ENCODE measurements at places on chromosomes 12 and 14.
A peak's percentile ranks its signal among the peaks of the same experiment; 100 is the strongest.

DNA sequence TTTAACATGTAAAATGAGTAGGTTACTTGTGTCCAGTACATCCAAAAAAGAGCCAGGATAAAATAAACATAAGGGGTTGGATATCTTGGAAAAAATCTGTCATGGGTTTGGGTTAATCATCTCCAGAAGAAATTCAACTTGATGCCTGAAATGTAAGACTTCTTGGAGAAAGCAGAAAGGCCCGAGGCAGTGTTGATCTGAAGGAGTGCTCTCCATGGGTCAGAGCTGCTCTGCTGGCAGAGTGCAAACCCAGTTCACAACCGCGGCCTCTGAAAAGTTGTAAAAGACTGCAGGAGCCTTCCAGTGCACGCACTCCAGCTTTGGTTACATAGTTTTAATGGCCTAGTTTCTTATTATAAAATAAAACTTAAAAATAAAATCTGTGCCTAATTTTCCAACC, 97.3 kb upstream of the ALX1 start:
- no peak for DNase-seq

DNA sequence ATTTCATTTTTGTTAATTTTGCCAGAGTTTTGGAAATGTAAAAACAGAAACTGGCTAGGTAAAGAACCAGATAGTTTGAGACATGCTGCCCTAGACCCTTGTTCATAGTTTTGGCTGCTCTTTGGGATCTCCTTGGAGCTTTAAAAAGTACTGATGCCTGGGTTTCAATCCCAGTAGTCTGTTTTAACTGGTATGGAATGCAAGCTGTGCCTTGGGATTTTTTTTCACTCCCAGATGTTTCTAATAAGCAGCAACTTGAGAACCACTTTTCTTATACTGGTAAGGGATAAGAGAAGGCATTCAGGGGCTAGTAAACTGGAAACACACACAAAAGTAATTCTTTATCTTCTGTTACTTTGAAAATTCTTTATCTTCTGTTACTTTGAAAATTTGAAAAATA, 18.8 kb downstream of the SLC35F4 start:
- DNase-seq, result no peak

DNA sequence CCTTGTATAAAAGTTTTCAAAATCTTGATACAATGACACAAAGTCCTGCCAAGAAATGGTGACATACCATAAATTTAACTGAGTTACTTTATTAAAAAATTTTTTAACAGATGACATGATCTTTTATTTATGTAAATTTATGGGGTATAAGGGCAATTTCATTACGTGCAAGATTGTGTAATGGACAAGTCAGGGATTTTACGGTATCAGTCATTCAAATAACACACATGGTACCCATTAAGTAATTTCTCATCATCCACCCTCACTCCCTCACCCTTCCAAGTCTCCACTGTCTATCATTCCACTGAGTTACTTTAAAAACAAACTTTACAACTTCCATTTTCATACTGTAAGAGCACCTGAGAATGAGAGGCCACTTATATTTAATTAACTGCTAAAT, 37.4 kb downstream of the SPTLC2 start:
- DNase-seq, result no peak

- DNase-seq, result no peak
These were observed 1.9 kb downstream of the GAPDH start for GRCh38 chr12:6535960-6536847.

DNA sequence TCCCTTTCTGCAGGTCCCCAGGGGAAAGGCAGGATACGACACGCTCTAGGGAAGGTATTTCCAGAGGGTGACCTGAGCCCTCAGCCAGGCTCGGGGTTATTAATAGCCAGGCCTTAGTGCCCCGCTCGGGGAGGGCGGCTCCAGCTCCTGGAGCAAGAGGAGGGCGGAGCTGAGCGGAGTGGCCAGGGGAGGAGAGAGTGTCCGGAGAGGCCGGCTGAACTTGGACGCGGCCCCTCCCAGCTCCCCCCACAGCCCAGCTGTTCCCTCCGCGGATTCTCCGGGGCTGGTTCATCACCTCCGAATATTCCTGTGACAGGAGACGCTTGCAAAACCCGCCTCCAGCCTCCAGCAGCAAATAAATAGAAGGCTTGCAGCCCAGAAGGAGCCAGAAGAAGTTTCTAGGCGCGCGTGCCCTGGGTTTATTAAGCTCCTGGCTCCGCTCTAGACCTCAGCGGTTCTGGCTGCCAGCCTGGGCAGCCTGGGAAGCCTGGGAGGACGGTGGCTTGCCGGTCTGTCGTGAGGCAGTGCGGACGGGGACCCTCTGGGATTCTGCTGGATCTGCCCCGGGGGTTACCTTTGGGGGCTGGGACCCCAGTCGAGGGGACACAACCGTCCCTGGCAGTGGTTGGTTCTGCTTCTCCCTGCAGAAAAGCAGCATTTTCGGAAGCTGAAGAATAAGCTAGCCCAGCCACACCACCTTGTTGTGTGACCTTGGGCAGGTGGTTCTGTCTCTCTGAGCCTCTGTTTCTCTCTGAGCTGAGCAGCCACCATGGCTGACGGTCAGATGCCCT, at the start of gene HSPB8:
TSS of gene HSPB8 (plus strand) at position 388 of the 791 bp plus-strand sequence. CDS start at position 770, 382 bp downstream.
- no peak for DNase-seq

DNA sequence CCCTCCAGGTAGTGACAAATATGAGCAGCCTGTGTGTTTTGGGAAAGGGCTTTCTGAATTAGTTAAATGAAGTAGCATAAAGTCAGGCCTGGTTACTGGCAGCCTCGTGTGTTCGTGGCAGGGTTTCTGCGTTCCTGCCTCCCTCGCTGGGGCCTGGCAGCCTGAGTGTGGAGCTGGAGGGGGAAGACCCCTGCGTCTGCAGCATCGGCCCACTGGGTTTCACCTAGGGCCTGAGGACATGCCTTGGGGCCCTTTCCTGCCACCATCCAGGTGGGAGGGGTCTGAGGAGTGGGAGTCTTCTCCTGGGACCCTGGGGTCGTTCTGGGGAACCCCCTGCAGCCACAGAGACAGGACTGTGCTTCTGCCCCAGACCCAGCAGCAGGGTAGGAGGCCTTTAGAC, 20.4 kb upstream of the AMN start:
- no peak for DNase-seq

GRCh38 chr12:116656306-116656705, 81.6 kb downstream of the SPRING1 start:
- DNase-seq, result no peak

DNA sequence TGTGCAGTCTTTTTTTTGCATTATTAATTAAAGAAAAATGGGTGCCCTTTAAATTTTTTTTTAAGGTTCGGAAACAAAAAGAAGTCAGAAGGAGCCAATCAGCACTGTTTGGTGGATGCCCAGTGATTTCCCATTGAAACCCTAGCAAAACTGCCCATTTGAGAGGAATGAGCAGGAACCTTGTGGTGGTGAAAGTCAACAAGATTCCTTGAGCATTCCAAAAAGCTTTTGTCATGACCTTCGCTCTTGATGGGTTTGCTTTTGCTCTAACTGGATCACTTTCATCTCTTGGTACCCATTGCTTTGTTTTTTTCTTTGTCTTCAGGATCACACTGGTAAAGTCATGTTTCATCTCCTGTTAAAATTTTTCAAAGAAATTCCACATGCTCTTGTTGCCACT, 54.1 kb downstream of the ADIPOR2 start:
- peak; percentile 18 for DNase-seq

- no peak for DNase-seq
These were observed 1.2 kb upstream of the RIMKLB start for GRCh38 chr12:8696442-8697090.

- no peak for DNase-seq
These were observed 14.9 kb upstream of the FIGNL2 start for GRCh38 chr12:51863363-51863932.

DNA sequence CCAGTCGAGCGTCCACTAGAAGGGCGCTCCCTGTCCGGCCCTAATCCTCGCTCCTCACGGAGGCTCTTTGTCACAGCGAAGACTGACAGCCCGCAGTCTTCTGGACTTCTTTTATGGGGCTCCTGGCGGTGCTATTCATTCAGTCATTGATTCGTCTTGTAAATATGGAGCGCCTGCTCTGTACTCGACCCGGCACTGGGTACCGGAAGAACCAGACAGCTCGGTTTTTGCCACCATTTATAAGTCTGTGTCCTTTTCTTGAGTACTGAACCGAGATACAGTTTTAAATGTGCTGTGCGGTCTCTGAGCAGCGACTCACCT, 570 bp downstream of the DMAC2L start:
- DNase-seq, result no peak

- no peak for DNase-seq
These were observed 78.7 kb downstream of the PRORP start for GRCh38 chr14:35201066-35201465.

DNA sequence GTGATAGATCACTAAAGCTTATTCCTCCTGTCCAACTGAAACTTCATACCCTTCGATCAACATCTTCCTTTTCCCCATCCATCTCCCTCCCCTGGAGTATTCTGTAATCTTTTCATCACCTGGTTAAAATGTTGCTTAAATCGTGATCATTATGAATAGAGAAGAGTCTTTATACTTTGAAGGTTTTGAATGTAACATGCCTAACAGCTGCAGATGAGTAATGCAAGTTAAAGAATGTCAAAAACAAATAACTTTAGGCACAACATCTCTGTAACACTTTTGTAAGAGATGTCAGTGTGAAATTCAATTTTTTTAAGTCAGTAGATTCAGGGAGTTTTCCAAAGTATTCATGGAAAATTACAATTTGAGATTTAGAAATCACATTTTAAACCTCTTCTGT, 25.0 kb downstream of the RXYLT1 start:
- no peak for DNase-seq

- DNase-seq, result no peak
These were observed 737.7 kb downstream of the DIO2 start for GRCh38 chr14:79473651-79474050.

GRCh38 chr14:80979951-80980350, 24.5 kb downstream of the TSHR start:
- no peak for DNase-seq

DNA sequence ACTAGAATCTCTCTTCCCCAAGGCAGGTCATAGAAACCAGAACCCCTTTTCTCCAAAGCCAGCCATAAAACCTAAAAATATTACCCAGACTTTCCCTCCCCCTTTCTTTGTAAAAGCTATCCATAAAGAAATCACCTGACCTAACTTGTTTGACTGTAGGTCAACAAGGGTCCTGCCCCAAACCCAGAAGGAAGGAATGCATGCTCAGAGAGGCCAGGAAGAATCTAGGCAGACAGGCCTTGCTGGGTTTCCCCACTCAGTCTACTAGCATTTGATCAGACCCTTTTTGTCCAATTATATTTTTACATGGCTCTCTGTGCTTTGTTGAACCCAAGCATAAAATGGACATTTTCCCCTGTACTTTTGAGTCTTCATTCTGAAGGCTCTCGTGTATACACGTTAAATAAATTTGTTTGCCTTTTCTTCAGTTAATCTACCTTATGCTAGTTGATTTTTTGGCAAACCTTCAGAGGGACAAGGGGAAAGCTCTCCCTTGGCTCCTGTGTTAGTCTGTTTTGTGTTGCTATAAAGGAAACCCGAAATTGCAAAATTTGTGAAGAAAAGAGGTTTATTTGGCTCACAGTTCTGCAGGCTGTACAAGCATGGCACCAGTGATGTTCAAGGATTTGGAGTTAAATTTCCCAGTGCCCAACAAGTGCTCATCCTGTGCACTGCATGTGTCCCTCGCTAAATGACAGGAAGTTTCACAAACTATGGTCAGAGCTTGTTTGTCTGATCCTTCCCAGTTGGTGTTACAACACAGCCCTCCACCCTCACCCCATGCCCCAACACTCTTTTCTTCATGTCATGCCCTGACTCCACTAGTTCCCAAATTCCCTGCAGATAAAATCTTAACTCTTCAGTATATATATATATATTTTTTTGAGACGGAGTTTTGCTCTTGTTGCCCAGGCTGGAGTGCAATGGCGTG, 14.2 kb upstream of the RASSF3 start:
- no peak for DNase-seq

DNA sequence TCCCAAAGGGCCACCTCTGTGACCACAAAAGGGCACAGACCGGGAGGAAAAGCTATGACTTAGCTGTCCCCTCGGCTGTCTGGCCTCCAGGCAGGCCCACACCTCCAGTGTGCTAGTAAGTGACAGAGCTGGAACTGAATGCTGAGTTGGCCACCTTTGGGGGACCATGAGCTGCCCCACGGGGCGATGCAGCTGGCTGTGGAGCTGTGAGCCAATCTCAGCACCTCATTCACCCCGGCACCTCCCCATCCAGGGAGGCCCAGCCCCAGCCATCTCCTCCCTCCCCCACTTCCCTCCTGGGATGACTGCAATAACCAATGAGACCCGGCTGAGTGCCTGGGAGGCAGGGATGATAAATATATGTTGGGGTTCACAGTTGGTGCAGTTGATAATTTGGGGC, 12.2 kb upstream of the TESC start:
- DNase-seq, result no peak

GRCh38 chr12:54215989-54216796, 27.4 kb upstream of the SMUG1 start:
- no peak for DNase-seq

DNA sequence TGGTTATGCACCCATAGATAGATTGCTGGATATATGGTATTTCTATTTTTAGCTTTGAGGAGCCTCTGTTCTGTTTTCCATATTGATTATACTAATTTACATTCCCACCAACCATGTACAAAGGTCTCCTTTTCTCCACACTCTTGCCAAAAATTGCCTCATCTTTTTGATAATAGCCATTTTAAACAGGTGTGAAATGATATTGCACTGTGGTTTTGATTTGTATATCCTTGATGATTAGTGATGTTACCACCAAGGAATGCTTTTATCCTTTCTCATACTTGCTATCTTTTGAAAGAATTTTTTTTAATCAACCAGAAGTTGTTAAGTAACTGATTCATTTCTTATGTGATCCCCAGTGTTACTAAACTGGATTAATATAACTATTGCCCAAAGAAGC, 60.0 kb downstream of the BBS10 start:
- DNase-seq, result no peak

DNA sequence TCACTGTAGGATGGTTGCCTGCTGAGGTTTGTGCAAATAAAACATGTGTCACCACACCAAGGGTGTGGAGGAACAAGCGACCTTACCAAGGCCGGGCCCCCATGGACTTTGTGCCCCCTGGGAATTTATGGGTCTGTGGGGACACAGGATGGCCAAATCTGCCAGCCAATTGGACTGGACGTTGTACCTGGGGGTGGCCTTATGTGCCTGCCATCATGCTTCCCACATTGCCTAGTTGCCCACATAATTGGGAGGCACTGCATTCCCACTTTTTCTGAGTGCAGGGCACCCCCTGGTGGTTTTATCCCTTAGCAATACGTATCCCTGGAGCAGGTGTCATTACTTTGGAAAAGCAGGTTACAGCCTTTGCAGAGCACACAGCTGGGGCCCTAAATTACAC, 92.6 kb upstream of the TMPO start:
- DNase-seq, result no peak

DNA sequence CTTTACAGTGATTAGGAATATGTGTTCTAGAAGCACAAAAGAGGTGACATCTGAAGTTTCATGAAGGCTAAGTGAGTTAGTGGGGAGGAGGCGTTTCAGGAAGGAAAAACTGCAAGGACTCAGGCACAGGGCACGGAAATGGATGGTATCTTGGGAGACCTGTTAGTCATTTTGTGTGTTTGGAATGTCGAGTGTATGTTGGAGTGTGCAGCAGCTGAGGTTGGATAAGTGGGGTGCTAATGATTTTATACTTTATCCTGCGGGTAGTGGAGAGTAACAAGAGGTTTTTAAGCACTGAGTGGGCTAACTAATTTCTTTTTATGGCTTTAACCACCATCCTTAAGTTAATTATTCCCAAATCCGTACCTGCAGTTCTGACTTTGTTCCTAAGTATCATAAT, 571.5 kb upstream of the FBXO33 start:
- no peak for DNase-seq

All from iPS DF 6.9 (cell line).